ENCODE measurements at places on chromosomes 5 and 9.
A peak's percentile ranks its signal among the peaks of the same experiment; 100 is the strongest.

GRCh38 chr5:170632266-170632984 is 128.6 kb downstream of the KCNIP1 start:
- no peak for DNase-seq

GRCh38 chr9:3894772-3895171 is 369.0 kb upstream of the RFX3 start:
- no peak for DNase-seq

DNA sequence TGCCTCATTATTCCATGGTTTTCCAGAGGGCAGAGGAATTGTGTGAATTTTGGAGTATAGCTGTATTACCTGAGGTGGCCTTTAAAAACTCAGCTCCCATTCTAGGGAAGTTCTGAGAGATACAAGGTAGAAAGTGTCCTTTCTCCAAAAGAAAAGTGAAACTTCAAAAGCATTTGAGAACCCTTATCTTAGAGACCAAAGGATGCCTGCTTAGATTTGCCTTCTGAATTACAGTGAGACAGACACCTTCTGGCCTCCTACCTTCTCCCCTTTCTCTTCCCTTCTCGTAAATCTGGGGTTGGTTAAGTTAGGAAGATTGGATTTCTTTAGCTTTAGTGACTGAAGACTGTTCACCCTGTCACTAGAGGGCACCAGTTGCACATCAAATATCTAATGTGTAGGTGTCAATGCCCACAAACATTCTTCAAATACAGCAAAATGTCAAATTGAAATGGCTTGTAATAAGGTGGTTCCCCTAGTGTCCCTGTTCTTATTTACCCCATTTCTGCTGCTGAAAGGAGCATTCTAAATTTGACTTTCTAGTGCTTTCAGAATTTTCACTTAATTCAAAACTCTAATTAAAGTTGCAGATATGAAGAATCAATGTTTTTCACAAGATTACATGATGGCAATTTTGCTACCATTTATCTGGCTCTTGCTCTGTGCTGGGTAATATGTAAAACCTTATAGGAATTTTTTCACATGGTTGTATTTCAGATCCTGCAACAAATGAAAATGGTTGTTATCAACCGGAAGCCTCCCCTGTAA is 46.7 kb downstream of the PRRC1 start:
- DNase-seq: peak; percentile 26

DNA sequence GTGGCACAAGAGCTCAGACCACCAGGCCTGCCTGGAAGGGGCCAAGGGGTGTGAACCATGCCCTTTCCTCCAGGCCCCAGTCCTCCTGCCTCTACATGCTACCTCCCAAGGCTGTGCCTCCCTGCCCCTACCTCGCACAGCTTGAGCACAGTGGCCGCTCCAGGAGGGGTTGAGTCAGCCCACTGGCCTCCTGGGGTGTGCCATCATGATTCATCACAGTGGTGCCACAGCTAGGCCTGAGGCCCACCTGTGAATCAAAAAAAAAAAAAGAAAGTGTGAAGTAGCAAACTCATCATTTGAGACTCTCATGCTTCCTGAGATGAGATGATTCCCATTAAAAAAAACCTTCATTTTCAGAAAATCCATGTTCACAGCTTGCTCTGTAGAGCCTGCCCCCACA is 240.5 kb downstream of the HSPA4 start:
- DNase-seq: no peak

DNA sequence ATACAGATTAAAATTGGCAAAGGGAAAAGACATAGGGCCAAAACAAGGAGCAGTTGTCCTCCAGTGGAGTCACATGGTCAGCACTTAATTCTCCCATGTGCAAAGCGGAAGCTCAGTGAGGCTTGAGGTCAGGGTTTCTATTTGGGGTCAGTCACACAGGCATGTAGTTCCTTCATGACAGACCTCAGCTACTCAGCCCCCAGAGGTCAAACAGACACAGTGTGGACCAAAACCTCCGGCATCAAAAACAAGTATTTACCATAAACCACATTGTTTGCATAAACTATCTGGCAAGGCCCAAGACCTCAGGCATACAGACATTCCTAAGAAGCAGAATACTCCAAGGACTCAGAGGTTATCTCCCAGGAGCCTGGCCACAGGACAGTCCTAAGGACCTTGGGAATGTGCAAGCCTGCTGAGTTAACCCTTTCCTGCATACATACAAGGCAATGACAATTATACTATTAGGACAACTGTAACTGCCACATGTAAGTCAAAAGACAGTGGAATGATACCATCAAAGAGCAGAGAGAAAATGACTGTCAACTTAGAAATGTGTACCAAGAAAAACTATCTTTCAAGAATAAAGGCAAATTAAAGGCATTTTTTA is 28.7 kb upstream of the FNIP1 start:
- no peak for DNase-seq

- no peak for DNase-seq
These were observed 314.4 kb upstream of the EFNA5 start for GRCh38 chr5:107985144-107985543.

All from right hindlimb (tissue), 1 donor.